Activated naive CD4-positive, alpha-beta T cell (primary cell): ENCODE measurements at places on chromosomes 11 and 22.
A peak's percentile ranks its signal among the peaks of the same experiment; 100 is the strongest.

DNA sequence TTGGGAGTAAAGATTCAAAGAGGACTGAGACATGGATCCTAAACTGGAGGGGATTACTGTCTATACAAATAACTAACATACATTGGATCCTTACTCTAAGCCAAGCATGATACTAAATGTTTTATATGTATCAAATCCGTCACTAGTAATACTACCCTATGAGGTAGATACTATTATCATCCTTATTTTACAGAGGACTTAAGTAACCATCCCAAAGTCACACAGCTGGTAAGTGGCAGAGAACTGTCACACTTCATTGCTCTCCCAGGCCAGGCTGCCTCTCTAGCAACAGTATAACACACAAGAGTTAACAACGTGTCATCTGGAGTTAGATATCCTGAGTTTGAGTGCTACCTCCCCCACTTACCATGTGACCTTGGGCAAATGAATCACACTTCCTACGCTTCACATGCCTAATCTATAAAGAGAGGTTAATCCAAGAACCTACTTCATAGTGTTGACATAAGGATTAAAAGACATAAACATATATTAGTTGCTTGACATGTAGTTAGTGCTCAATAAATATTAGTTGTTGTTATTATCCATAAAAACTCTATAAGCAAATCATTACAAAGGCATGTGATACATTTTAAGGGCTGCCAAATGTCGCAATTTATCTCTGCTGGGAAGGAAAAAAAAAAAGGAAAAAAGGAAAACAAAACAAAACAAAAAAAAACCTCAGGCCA lies 33.8 kb upstream of the SPON1 start:
- DNase-seq: no peak

GRCh38 chr11:44813401-44813800 lies 86.6 kb downstream of the TSPAN18 start:
- no peak for DNase-seq

- no peak for DNase-seq
These were observed 12.2 kb upstream of the GRK2 start for GRCh38 chr11:67253872-67254624.

- DNase-seq: no peak
These were observed 81.6 kb upstream of the SUSD2 start for GRCh38 chr22:24099666-24100065.

- DNase-seq: peak; percentile 19
These were observed 2.9 kb downstream of the KLHL35 start for GRCh38 chr11:75429902-75430713.

DNA sequence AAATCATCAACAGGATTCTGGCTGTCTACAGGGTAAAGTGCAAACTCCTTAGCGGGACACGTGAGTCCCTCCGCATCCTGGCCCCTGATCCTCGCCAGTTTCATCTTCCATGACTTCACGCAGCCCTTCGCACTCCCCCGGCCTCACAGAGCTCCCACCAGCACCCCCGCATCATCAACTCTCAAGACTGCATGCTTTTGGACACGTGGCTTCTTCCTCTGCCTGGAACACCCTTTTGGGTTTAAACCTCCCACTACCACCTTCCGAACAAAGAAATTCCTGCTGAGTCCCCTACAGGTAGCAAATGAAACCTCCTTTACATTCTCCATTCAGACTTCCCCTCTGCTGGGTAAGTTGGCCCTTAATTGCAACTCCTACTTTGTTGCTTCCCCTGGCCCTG lies 12.6 kb upstream of the EIF3M start:
- DNase-seq: no peak

DNA sequence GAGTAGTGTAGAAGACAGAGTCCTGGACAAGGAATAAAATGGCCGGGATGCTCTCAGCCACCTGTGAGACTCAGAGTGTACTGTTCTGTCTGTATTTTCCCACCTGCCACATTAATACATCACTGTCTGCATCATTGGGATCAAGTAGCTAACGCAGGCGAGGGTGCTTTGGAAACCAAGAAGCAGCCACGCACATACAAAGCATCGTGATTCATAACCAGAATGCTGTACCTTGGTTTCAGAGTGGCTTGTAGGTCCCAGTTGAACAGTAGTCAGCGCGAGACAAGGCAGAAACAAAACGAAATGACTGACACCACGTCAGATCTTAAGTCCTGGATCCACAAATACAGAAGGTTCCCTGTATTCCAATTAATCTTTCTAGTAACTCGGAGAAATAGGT lies 198.3 kb downstream of the GRIK4 start:
- no peak for DNase-seq

GRCh38 chr22:49887702-49888101 lies 30.5 kb downstream of the ALG12 start:
- DNase-seq: no peak

DNA sequence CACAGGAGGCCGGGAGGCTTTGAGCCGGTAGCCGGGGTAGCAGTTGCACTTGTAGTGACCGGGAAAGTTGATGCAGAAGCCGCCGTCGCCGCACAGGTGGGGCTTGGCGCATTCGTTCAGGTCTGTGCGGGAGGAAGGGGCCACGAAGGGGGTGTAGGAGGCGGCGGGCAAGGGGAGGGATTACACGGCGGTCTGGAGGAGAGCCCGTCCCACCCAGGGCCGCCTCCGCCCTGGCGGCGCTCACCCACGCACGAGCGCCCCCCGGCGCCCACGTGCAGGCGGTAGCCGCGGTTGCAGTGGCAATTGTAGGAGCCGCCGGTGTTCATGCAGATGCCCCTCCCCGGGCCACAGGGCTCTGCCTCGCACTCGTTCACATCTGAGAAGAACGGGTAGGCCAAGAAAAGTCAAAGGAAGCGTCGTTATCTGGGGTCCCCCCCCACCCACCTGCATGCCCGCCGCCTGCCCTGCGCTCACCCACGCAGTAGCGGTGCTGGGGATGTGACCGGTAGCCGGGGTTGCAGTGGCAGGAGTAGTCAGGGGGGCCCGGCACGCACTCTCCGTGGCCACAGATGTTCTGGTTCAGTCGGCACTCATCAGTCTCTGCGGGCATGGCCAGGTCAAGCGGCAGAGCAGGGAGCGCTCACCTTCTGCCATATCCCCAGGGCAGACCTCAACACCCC lies 10.6 kb downstream of the LTBP3 start:
- no peak for DNase-seq
